MCF 10A (cell line): ENCODE measurements at places on chromosomes 2 and 18. TPM values are rescaled to one million over a fixed set of nuclear protein-coding genes. Genes with fewer than 3 reads are reported as not detected.

ANKRD62 gene
- not detected in 2 replicates for total RNA-seq

MLPH gene
- 27.1 and 28.5 TPM in 2 replicates for total RNA-seq

PTPRN gene
- not detected in 2 replicates for total RNA-seq

LOXHD1 gene
- not detected in 2 replicates for total RNA-seq

PKDCC gene
- total RNA-seq: 0.49 and 0.96 TPM in 2 replicates

TM4SF20 gene
- not detected in 2 replicates for total RNA-seq

MAPK4 gene
- total RNA-seq: 0.21 TPM in 1 of 2 replicates, not detected in the other

GPR39 gene
- total RNA-seq: 7.2 and 7.7 TPM in 2 replicates

APCDD1 gene
- total RNA-seq: 0.37 and 0.54 TPM in 2 replicates

IHH gene
- total RNA-seq: not detected in 2 replicates

SCG2 gene
- total RNA-seq: 0.52 and 0.84 TPM in 2 replicates

PTPN4 gene
- total RNA-seq: 21.1 and 27.2 TPM in 2 replicates

CDH19 gene
- not detected in 2 replicates for total RNA-seq

CDH7 gene
- total RNA-seq: not detected in 2 replicates

COA5 gene
- 22.8 and 29.6 TPM in 2 replicates for total RNA-seq

CD8A gene
- not detected in 2 replicates for total RNA-seq

IL1RN gene
- total RNA-seq: 0.39 TPM in 1 of 2 replicates, not detected in the other

DSC2 gene
- total RNA-seq: 11.3 and 17.6 TPM in 2 replicates

C18orf54 gene
- 4.4 and 5.5 TPM in 2 replicates for total RNA-seq

CENPO gene
- total RNA-seq: 10.6 and 14.9 TPM in 2 replicates

ALKAL2 gene
- not detected in 2 replicates for total RNA-seq

HOXD12 gene
- total RNA-seq: not detected in 2 replicates
